ENCODE measurements at places on chromosomes 5 and 9. TPM values are rescaled to one million over a fixed set of nuclear protein-coding genes. Genes with fewer than 3 reads are reported as not detected.

DMRT3 gene
- 0.09 TPM for polyA plus RNA-seq

GADD45G gene
- 25.5 TPM for polyA plus RNA-seq

ANKRD18A gene
- 0.91 TPM for polyA plus RNA-seq

ZSWIM6 gene
- polyA plus RNA-seq: 6.0 TPM

SLC6A19 gene
- not detected for polyA plus RNA-seq

SMIM33 gene
- polyA plus RNA-seq: not detected

GLDC gene
- 2.9 TPM for polyA plus RNA-seq

PITX1 gene
- polyA plus RNA-seq: 178 TPM

ALDH7A1 gene
- polyA plus RNA-seq: 45.6 TPM

ADAMTS6 gene
- 2.6 TPM for polyA plus RNA-seq

ARAP3 gene
- polyA plus RNA-seq: 11.7 TPM

PCDHGB7 gene
- polyA plus RNA-seq: 11.7 TPM

C9 gene
- 0.47 TPM for polyA plus RNA-seq

- no peak for DNase-seq
Measured at GRCh38 chr5:67120032-67120431, 76.6 kb downstream of the CD180 start.

DNA sequence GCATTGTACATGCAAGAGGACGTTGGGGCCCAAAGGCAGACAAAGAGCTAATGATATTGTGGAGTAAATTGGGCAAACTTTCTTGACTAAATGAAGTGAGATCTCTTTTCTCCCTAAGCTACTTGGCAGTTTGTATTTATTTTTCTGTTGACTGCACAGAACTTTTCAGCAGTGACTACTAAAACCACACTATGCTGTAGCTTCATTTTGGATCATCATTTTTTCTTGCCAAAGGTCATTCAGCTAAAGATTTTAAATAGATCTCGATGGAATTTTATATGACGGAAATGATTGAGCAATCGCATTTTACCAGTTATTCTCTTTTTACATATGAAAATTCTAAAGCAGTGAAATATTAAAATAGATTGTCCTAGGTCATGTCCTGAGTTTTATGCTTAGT, 286.1 kb upstream of the ACTBL2 start:
- DNase-seq: no peak

GRCh38 chr5:129027260-129027659, 62.0 kb downstream of the SLC27A6 start:
- DNase-seq: no peak

DNA sequence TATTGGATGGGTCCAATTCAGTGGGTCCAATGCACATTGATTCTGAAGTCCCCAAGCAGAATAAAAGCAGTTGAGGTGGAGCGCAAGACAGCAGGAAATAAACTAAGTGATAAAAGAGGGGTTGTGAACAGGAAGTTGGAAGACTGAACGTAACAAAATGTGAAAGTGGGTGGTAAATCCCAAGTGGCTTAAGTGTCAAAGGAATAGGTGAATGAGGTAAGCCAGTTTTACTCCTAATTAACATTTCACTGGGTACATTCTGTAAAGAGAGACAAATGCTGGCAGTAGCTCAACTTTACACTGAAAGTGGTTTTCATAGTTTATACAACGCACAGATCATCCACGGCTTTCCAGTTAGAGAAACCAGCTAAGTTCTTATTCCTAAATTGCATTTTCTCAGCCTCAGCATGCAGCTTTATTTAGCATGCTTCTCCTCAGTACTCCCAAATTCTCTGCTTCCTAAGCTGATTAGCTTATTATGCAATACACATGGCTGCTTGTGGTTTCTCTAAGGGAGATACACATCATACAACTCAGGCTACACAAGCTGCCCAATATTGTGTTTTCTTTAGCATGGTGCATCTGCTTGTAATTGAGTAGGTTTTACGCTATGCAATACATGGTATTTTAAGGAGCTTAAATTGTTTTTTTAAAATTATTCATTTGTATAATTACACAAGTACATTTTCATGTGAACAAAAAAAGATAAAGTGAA, 34.2 kb upstream of the HSD17B4 start:
- no peak for DNase-seq

GRCh38 chr9:38041564-38042243, 27.3 kb downstream of the SHB start:
- DNase-seq: no peak

DNA sequence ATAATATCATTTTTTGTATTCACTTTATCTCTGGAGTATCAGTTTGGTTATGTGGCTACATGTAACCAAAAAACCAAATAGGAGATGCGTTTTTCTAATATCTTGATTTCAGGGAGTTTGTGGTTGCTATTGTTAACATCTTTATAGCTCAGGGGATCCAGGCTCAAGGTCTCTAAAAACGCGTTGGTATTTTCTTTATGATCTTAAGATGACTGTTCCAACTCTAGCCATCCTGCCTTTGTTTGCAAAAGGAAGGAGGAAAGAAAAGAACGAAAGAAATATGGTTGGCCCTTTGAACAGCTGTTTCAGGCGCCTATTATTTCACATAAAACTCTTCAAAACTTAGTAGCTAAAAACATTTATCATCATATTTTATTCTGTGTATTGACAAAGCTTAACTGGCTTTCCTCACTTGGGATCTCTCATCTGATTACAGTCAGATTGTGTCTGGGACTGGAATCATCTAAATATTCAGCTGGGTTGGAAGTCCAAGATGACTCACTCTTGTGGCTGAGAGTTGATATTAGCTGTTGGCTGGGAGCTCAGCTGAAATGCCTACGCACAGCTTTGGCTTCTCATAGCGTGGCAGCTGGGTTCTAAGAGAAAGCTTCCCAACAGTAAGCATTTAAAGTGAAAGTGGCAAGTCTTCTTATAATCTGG, 60.1 kb downstream of the FAM174A start:
- DNase-seq: no peak

DNA sequence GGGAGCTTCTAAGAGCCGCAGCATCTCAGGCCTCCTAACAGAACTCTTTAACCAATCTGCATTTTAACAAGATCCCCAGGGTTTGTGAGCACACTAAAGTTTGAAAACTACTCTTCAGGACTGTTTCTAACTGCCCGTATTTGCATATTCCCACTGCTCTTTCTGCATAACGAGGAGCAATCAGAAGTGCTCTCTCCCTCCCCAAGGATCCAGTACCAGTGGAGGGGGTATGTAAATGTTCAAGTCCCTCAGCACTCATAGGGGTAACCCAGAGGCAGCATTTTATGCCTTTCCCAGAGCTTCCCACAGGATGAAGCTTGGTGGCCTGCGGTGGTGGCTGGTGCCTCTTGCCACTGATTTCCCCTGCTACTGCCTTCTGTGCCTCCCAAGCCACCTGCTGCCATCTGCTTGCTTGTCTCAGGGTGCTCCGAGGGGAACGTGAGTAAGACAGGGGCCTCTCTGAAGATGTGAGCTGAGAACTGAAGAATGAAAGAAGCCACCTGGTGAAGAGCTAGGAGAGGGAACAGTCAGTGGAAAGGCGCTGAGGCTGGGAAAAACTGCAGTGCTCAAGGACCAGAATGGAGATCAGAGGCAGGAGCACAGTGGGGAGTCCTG, 30.0 kb upstream of the PPP1R2B start:
- no peak for DNase-seq

DNA sequence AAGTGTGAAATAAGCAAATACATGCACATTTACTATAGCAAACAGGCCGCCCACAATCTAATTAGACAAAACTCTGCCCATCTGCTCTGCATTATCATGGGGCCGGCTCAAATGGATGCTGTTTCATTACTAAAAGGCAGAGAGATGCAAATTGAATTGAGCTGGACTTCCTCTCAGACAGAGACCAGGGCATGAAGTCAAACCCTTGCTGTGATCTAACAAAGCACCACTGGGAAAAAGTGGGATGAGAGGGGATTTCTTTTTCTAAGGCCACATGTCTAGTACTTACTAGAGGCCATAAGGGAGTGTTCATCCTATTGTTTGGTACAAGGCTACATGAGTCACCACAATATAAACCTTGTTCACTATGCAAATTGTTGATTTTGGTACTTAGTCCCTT, 614.7 kb downstream of the ISL1 start:
- no peak for DNase-seq

- no peak for DNase-seq
Measured at GRCh38 chr9:97668485-97668884, 28.7 kb downstream of the XPA start.

DNA sequence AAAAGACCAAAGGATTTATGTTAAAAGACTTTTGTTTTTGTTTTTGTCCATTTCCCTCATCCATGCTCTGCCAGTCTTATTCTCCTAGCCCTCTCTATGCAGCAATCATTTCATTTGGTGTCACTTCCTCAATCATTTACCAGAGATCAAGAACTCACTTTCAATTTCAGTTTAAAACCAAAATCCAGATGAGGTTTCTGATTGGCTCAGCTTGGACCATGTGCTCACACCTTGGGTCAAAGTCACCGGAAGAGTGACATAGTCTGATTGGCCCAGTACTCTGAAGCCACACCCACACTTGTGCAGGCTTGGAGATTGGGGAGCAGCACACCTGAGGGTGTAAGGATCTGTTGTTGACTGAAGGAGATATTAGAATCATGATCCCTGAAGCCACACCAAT, 79.6 kb downstream of the TLR4 start:
- DNase-seq: no peak

DNA sequence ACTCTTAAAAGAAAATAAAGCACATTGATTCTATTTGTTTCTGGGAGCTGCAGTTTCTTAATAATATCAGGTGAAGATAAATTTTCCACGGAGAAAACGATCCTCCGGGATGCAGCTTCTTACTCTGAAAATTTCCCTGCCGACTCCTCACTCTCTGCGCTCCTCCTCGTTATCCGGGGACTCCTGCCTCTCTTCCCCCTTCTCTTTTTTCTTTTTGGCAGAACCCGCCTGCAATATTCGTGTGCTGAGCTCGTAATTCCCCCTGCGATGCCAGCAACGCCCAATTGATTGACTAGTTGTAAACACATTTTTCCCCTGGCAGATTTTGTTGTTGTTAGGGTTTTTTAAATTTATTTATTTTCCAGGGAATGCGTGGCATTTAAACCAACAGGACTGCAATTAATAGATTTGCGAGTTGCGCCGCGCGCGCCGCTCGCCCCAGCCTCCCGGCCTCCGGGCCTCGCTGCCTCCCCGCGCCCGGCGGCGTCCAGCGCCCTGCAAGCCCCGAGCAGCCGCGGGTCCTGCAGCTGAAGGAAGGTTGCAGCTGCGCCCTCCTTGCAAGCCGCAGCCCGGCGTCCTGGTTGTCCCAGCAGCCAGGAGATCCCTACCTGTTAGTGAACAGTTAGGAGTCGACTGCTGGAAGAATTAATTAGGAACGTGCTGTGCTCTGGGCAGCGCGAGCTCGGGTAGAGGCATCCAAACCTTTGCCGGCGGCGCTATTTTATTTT, 2.2 kb downstream of the NTNG2 start:
- no peak for DNase-seq

GRCh38 chr9:86020731-86021130, 78.6 kb downstream of the GOLM1 start:
- DNase-seq: no peak

- no peak for DNase-seq
Measured at GRCh38 chr5:23001120-23001519, 148.0 kb upstream of the CDH12 start.

- DNase-seq: no peak
Measured at GRCh38 chr5:172586125-172587060, 54.7 kb upstream of the NEURL1B start.

- no peak for DNase-seq
Measured at GRCh38 chr9:115300874-115301273, 182.9 kb upstream of the TNC start.

DNA sequence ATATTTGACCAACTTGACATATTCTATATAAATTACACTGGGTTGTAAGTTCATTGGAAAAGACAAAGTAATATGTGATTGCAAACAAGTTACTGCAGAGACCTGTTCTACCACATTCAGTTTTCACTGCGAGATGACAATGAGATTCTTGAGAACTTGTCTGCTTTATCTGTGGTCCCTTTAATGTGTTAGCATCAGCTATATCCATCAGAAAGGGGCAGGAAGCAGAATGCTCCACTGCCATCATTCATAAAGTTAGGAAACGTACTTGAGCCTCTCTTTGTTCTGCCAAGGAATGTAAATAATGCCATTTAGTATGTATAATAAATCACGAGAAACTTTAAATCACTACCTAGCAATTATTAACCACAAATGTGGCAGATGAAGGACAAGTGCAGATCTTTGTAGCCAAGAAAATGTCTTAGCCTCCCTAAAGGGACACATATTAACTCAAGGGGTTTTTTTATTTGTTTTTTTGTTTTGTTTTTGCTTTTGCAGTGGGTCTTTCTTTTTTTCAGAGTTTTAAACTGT, 59.4 kb downstream of the GIN1 start:
- no peak for DNase-seq

DNA sequence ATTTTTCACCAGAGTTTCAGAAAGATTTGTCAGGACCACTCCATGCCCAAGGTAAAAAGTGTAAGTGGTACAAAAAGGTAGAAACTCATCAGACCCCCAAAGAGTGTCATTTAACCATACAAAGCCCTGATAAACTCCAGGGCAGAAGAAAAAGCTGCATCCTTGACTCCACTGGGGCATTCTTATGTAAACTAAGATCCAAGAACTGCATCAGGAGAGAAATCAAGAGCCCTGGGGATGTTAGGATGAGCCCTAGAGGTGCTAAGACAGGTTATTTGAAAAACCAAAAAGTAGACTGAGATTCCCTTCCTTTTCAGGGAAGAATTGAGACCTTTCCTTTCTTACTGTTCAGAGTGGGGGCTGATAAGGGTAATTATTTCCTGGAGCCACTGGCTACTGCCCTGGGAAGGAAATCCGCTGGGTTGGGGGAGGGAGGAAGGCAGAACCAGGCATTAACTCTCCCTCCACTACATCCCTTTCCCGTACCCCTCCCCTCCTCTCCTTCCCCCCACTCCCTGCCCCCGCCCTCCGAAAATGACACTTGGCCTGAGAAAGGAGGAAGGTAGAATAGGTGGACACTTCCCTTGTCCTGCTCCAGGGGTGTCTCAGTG, 54.7 kb downstream of the FXN start:
- DNase-seq: no peak

- DNase-seq: no peak
Measured at GRCh38 chr5:97666783-97667182, 483.7 kb upstream of the RIOK2 start.
